ENCODE measurements at places on chromosomes 16 and 17. TPM values are rescaled to one million over a fixed set of nuclear protein-coding genes. Genes with fewer than 3 reads are reported as not detected.

- H3K36me3 ChIP-seq, result peaks cover 2% of the 10 kb centered on the region
- H3K4me1 ChIP-seq, result peaks cover 18% of the 10 kb centered on the region
- DNase-seq, result no peak
- H3K27ac ChIP-seq, result no peak overlapping the region
Measured at GRCh38 chr17:20244671-20245070, 222.7 kb downstream of the LGALS9B start.

DNA sequence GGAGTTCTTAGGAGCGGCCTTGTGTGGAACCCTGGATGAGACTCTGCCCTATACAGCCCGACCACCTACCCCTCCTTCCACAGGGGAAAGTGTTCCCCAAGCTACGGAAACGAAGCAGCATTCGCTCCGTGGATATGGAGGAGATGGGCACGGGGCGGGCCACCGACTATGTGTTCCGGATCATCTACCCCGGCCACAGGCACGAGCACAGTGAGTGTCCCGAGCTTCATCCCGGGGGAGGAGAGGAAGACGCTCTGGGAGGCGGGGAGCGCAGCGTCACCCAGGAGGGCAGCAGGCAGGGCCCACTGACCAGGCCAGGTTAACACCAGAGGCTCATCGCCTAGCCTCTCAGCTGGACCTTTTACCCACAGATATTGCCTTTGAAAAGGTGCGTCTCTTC, 27.8 kb downstream of the SGSM2 start:
- H3K36me3 ChIP-seq, result peaks cover 5% of the 10 kb centered on the region
- H3K4me1 ChIP-seq, result no peaks in the 10 kb centered on the region
- no peaks in the 10 kb centered on the region for H3K27me3 ChIP-seq
- H3K27ac ChIP-seq, result no peak overlapping the region
- DNase-seq, result no peak

DNA sequence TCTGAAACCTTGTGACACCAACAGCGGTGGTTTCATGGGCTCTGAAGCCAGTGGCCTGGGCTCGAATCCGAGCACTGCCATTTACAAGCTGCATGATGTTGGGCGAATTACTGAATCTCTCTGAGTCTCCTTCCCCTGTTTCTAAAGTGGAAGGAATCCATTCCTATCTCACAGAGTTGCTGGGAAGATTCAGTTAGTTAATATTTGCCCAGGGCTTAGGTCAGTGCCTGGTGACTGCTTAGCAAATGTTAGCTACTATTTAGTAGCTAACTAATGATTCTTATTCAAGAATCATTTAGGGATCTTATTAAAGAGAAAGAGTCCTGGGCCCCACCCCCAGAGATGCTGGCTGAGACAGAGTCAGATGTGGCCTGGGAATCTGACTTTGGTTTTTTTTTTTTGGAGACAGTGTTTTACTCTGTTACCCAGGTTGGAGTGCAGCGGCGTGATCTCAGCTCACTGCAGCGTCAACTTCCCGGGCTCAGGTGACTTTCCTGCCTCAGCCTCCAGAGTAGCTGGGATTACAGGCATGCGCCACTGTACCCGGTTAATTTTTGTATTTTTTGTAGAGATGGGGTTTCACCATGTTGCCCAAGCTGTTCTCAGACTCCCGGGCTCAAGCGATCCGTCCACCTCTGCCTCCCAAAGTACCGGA, 33.6 kb upstream of the RAI1 start:
- peaks cover 6% of the 10 kb centered on the region for H3K27me3 ChIP-seq
- no peak for DNase-seq
- no peaks in the 10 kb centered on the region for H3K36me3 ChIP-seq
- H3K4me1 ChIP-seq, result no peaks in the 10 kb centered on the region
- H3K4me3 ChIP-seq, result no peak overlapping the region

- H3K27ac ChIP-seq, result no peak overlapping the region
- no peaks in the 10 kb centered on the region for H3K36me3 ChIP-seq
- H3K27me3 ChIP-seq, result peaks cover 19% of the 10 kb centered on the region
- no peaks in the 10 kb centered on the region for H3K4me1 ChIP-seq
Measured at GRCh38 chr17:45740553-45741330, 43.4 kb upstream of the CRHR1 start.

Gene DNAI2
- total RNA-seq, result 0.09 TPM

Gene TUBG2
- total RNA-seq, result 12.9 TPM

Data from activated CD4-positive, alpha-beta T cell treated with anti-CD3 and anti-CD28 coated beads, Interleukin-2, amount 10 ng/mL, durations not matched to agents 24 days and 14 days (primary cell).